ENCODE measurements at places on chromosomes 7 and 10.

- DNase-seq = no peak
Observed at GRCh38 chr7:37833107-37833817, 15.1 kb upstream of the NME8 start.

- no peak for DNase-seq
Observed at GRCh38 chr7:66303454-66304155, 98.5 kb downstream of the TPST1 start.

DNA sequence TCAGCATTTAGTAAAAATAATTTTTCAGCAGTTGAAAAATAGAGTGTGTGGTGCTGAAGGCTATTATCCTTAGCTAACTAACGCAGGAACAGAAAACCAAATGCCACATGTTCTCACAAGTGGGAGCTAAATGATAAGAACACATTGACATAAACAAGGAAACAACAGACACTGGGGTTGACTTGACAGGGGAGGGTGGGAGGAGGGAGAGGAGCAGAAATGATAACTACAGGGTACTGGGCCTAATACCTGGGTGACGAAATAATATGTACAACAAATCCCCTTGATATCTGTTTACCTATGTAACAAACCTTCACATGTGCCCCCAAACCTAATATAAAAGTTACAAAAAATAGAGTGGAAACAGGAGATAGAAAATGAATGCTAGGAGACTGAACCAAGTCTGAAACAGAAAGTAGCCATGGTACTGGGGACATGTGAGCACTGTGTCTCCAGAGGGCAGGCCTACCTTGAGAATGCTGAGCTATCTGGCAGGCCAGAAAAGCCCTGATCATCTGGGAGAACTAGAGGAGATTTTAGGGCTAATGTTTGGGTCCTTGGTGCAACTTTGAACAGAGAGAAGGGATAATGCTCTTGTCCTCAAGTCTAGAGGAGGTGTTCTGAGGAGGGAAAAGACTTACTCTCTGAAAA is 4.7 kb upstream of the EFCAB10 start:
- no peak for DNase-seq

DNA sequence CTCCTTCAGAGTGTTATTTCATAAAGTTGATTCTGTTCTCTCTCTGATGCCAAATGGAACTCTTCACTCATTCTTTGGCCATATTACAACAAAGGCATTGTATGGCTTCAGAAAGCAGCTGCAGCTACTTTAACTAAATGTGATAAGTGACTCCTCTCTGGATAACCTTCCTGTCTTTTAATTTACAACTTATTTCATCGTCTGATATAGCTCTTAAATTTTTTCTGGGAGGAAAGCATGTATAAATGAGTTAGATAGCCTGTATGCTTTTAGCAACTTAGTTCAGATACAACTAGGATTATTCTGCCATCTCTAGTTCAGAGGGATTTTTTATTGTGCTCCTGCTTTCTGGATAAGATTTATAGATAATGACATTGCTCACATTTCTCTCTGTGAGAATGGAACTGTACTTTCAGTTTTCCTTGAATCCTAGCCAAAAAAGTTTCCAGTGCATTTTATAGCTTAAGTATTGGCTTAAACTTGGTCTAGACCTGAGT is 57.5 kb downstream of the KLHDC10 start:
- DNase-seq = no peak

GRCh38 chr10:90855126-90855525 is 2.7 kb downstream of the HTR7 start:
- no peak for DNase-seq

All from activated T-helper 1 cell treated with anti-CD3 and anti-CD28 coated beads, Interleukin-2, amount 50 U/mL, for 16 hours (primary cell).